ENCODE measurements at places on chromosomes 16 and 17. TPM values are rescaled to one million over a fixed set of nuclear protein-coding genes. Genes with fewer than 3 reads are reported as not detected.

- DNase-seq = peak; percentile 88
These were observed 285.2 kb downstream of the SEC14L1 start for GRCh38 chr17:77425791-77426641.

- DNase-seq = no peak
These were observed 398.6 kb upstream of the ERCC4 start for GRCh38 chr16:13521356-13521755.

TNS4 gene
- polyA plus RNA-seq = 0.29 TPM

DNA sequence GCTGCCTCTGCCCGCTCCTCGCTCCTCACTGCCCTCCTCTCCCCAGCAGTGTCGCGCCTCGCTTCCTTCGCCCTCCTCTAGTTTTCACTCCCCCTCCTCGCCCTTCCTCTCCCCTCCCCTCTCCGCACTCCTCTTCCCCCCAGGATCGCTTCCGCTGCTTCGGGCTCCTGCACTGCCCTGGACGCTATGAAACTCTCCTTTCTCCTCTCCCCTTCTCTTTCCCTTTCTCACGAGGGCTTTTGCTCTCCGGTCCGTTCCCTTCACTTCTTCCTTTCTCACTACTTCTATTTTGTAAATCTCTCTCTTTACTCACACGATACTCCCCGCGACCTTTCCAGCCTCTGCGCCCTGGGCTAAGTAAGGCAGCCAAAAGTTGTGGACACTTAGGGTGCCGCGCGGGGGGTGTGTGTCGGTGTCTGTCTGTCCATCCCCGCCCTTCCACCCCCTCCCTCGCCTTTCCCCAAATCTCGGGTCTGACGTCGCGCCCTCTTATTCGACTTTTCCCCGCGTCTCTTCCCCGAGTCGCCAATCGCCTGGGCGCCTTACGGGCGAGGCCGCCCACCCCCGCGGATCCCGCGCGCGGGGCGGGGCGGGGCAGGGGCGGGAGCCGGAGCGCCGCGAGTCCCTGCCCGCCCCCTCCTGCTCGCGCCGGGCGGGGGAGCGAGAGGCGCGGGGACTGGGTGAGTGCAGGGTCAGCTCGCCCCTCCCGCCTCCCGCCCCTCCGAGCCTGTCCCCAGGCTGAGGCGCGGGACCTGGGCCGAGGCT lies at the start of gene IRX3:
Gene IRX3, minus strand, starts transcription at position 422 of the 765 bp plus-strand sequence. CDS start 737 bp downstream, outside the sequence.
- no peak for DNase-seq

DNA sequence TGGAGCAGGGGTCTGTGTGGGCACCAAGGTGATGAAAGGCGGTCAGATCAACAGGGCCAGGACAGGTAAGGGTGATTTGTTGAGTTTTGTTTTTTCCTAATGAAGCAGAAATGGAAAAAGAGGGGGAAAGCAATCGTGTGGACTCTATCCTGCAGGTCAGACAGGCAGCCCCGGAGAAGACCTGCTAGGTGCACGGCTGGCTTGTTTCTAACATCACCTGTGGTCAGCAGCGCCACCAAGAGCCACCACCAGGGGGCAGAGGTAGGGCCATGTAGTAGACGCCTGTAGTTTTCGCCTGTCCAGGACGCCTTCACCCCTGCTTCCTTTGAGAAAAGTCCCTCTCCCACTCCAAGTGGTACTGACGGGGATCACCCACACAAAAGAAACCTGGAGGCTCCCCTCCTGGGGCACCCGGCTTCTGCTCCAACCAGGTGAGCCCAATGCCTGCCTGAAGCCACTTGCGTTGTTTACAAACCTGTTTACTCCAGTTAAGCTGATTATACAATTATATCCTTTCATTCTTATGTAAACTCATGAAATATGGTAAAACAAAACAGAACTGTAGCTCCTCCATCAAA lies 54.2 kb upstream of the SEC14L1 start:
- DNase-seq = peak; percentile 75

C17orf67 gene
- polyA plus RNA-seq = 0.42 TPM

DNA sequence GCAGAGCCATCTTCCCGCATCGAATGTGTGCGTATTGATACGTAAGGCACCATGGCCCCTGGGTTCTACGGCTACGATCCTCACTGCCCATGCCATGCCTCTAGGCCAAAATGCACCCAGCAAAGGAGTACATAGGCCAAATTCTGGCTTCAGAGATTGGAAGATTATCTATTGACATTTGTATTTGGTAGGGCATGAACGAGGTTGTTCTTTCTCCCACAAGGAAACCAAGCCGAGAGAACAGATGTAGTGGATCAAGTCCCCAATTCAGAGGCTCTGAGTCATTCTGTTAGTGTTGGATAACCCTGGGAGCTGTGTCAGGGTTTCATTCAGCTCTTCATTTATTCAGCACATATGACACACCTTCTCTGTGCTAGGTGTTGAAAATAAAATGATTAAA lies 36.5 kb downstream of the HOXB1 start:
- no peak for DNase-seq

ZG16 gene
- polyA plus RNA-seq = not detected

DNA sequence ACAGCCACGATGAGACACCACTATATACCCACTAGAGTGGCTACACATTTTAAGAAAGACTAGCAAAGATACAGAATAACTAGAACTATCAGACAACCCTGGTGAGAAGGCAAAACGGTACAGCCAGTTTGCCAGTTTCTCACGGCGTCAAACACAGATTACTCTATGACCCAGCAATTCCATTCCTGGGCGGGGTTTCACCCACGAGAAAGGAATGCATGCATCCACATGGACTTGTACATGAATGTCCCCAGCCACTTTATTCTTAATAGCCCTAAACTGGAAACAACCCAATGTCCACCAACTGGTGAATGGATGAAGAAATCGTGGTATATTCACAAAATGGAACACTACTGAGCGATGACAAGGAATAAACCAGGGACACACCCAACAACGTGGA lies 74.5 kb downstream of the MYH10 start:
- no peak for DNase-seq

DNA sequence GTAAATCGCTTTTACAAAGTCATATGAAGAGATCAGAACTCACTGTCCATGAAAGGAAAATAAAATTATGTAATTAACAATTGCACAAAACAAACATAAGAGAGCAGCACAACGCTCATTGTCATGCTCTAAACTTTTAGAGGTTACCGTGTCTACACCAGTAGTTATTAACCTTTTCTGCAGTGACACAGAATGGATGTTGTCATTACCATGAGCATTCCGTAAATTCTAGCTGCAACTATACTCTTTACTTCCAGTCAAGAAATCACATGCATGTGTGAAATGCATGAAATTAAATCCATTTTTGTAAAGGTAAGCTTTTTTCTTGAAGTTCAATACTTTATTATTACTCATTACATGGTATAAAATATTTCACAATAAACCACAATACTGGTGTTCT lies 38.2 kb downstream of the USP32 start:
- no peak for DNase-seq

CA4 gene
- not detected for polyA plus RNA-seq

- DNase-seq = no peak
These were observed 1.7 kb upstream of the CCL1 start for GRCh38 chr17:34364751-34365150.

- no peak for DNase-seq
These were observed 183.1 kb downstream of the C16orf95 start for GRCh38 chr16:87133966-87134627.

- no peak for DNase-seq
These were observed 697 bp upstream of the SHISA9 start for GRCh38 chr16:12900599-12901203.

SPIRE2 gene
- polyA plus RNA-seq = 5.5 TPM

- no peak for DNase-seq
These were observed 175.3 kb upstream of the C17orf78 start for GRCh38 chr17:37200497-37200896.

DNA sequence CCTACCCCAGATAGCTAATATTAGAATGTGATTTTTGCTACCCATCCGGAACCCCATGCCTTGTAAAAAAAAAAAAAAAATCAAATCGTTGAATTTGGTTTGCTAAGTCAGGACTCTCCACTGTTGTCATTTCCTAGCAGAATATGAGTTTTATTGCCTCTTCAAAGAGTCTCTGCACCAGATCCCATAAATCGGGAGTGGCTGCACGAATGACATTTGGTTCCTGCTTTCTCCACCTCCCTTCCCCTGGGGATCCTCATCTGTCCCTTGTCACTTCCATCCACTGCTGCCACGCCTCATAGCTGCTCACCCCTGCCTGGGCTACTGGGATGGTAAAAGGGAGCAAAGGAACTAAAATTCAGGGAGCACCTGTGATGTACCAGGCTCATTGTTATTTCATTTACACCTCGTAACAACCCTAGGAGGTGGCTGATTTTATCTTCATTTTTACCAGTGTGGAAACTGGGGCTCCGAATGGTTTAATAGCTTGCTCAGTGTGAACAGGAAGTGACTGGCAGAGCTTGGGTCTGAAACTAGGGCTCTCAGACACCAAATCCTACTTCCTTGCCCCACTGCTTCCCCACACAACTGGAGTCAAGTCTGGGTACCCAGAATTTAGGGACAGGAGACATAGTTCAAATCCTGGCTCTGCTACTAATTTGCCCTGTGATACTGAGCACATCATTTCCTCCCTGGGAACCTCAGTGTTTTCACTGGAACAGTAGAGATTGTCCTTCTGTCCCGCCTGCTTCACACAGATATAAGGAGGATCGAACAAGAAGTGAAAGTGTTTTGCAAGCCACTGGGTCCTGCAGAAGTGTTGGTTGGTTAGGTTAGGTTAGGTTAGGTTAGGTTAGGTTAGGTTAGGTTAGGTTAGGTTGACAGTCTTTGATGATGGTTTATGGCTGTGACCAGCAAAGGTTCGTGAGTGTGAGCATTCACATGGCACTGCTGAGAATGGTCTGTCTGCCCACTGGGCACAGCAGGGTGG lies 585 bp upstream of the KRT36 start:
- DNase-seq = no peak

DNA sequence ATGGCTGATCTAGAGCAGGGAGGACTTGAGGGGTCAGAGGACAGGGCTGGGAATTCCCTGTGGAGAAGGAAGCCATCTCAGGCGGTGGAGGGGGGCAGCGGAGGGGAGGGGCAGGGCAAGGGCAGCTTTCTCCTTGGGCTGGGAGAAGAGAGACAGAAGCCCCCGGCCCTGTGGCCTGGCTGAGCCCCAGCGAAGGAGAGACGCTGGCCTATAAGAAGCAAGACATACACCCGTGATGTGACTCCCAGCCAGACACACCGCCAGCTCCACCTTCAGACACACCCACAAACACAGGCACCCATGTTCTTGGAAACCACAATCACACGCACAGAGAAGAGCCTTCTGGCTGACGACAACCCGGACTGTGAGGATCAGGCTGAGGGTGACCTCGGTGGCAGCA lies 10.0 kb downstream of the TRPV3 start:
- no peak for DNase-seq

DNA sequence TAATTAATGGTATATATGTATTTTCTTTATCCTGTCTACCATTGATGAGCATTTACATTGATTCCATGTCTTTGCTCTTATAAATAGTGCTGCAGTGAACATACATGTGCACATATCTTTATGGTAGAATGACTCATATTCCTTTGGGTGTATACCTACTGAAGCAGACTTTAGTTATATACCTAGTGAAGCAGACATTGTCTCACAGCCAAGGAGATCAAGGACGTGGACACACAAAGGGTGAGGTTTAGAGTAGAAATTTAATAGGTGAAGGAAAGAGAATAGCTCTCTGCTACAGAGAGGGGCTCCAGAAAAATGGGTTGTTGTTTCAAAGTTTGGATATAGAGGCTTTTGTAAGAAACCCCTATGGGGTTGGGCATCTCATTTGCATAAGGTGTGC lies 700.3 kb downstream of the CDH11 start:
- no peak for DNase-seq

- DNase-seq = no peak
These were observed 135.9 kb downstream of the KATNIP start for GRCh38 chr16:27685807-27686206.

GRCh38 chr16:52827456-52827855 lies 225.2 kb downstream of the CHD9NB start:
- no peak for DNase-seq

DNA sequence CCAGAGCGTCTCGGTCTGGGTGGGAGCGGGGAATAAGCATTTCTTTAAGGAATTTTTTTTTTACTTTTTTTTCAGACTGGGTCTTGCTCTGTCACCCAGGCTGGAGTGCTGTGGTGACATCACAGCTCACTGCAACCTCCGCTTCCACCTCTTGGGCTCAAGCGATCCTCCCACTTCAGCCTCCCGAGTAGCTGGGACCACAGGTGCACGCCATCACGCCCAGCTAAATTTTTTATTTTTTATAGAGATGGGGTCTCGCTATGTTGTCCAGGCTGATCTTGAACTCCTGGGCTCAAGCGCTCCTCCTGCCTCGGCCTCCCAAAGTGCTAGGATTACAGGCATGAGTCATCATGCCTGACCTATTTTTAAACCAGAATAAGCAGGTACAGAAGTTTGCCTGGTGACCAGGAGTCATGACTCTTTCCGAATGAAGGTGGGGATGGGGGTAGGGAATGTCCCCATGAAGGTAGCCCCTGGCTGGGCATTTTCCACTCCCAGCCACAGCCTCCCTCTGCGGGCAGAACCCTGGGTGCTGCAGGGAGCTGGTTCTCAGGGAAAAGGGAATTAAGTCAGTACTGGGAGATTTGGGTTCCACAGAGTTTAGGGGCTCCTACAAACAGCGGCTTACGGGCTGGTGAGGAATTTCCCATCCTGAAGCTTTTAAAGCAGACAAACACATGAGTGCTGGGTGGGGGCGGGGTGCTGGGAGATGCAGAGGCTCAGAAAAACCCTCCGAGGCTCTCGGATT lies 48.3 kb downstream of the TBC1D16 start:
- no peak for DNase-seq

SHISA9 gene
- not detected for polyA plus RNA-seq

CDH5 gene
- not detected for polyA plus RNA-seq

AOC2 gene
- polyA plus RNA-seq = 0.88 TPM

GRCh38 chr17:78241277-78242023 lies 10.0 kb downstream of the TMEM235 start:
- DNase-seq = peak; percentile 86

DNA sequence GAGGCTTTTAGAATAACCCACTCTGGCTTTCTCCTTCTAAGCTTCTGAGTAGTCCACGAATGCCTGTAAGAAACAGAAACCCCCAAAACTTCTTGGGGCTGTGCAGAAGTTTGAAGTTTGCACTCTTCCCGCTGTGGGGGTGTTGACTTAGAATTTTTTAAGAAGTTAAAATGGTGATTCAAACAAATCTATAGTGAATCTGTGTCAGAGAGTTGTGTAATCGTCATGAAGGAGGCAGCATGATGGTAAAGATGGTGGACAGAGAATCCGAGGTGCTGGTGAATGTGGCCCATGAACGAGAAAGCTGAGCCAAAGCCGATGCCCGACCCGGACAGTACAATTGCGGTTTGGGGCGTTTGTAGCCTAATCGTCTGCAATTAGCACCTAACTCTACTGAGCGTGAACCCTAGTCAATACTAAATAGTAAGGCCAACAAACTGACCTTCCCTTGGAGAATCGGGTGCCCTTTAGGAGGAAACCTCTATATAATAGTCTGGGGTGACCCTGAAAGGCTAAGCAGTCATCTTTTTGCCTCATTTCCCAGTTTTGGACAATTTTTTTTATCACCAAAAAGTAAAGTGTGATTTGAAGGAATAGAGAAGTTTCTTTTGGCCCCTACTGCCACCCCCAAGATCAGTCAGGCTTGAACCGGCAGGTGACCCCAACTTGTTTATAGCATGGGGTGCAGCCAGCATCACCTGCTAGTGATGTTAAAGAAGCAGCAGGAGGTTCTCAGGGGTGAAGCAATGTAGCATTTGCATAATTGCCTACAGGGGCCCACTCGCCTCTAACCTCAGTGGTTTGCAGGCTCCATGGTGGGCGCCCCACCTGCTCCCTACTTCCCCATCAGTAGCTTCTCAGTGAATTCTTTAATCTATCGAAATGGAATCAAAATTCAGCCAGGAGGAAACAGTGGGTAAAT lies 11.2 kb downstream of the IRF8 start:
- no peak for DNase-seq
